ENCODE measurements at places on chromosomes 7 and 10. TPM values are rescaled to one million over a fixed set of nuclear protein-coding genes. Genes with fewer than 3 reads are reported as not detected.

The NFE2L3 gene
- 7.3 TPM for total RNA-seq

The SH2D4B gene
- not detected for total RNA-seq

The CDCA7L gene
- 20.8 TPM for total RNA-seq

The CLDN3 gene
- 229 TPM for total RNA-seq

The CREB5 gene
- total RNA-seq: 1.9 TPM

The GNAT3 gene
- total RNA-seq: not detected

The TMEM26 gene
- 1.2 TPM for total RNA-seq

- no peak for DNase-seq
Measured at GRCh38 chr7:39294022-39294421, 272.2 kb upstream of the YAE1 start.

GRCh38 chr10:91613411-91614187, 19.3 kb downstream of the PPP1R3C start:
- DNase-seq: no peak

DNA sequence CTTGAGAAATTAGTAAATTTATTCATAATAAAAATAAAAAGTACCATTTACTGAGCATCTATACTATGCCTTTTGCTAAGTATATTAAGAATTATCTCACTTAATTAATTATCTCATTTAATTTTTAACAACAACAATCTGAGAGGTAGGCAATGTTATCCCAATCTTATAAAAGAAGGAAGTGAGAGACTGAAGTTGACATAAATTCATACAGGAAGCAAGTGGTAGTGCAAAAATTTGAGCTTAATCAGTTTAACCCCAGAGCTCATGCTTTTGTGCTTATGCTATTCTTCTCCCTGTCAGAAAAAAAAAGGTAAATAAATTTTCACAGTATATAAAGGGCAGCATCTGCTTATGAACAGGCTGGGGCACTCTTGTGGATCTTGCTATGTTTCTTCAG, 2.7 kb upstream of the LIPF start:
- DNase-seq: no peak

- DNase-seq: no peak
Measured at GRCh38 chr7:6116211-6116610, 85.0 kb downstream of the ANKRD61 start.

DNA sequence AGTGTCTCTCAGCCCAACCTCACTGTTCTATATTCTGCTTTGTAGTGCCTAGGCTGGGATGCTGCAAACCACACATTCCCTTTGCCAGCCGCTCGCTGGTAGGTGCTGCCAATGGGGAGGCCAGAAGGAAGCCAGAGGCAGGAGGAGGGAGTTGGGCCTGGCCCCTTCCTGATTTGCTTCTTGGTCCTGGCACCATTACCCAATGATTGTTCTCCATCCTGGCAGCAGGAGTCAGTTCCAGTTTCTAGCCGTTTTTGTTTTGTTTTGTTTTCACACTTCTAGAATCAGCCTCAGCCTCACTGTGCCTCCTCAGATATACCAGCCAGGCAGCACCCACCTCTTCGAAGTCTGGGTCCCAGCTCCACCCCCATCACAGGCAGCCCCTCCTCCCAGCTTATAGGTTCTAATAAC, 27.4 kb upstream of the LOXL4 start:
- no peak for DNase-seq

- DNase-seq: peak; percentile 33
Measured at GRCh38 chr7:19107356-19108146, 9.9 kb downstream of the TWIST1 start.

GRCh38 chr10:1058017-1058416, 1.8 kb downstream of the WDR37 start:
- DNase-seq: no peak

- DNase-seq: no peak
Measured at GRCh38 chr10:18145652-18146051, 5.4 kb downstream of the CACNB2 start.

- DNase-seq: no peak
Measured at GRCh38 chr7:19202599-19202998, 57.4 kb upstream of the FERD3L start.

DNA sequence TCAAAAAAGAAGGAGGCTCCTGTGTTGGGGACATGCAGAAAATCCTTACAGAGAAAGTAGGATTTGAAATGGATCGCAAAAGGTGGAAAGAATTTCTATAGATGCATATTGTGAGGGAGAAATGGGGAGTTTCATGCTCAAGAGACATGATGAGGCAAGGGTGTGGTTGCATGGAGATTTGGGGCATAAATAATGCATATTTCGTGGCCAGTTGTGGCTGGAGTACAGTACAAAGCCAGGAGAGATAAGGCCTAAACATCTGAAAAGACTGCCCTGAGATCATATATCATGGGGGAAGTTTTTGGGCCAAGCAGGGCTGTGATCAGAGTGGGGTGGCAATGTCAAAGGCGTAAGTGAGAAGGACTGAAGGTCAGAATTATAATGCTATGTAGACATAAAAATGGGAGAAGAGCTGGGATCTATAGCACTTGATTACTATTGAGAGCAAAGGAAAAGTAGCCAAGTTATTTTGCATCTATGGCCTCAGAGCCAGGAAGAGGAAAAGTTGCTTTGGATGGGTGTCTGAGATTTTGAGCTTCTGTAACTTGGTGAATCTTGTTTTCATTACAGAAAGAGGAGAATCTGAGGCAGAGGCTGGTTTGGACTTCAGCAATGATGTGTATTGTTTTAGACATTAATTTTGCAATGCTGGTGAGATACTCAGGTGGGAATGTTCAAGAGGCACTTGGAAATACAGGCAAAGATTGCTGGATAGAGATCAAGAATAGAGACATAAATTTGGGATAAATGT, 166.6 kb downstream of the INHBA start:
- no peak for DNase-seq

DNA sequence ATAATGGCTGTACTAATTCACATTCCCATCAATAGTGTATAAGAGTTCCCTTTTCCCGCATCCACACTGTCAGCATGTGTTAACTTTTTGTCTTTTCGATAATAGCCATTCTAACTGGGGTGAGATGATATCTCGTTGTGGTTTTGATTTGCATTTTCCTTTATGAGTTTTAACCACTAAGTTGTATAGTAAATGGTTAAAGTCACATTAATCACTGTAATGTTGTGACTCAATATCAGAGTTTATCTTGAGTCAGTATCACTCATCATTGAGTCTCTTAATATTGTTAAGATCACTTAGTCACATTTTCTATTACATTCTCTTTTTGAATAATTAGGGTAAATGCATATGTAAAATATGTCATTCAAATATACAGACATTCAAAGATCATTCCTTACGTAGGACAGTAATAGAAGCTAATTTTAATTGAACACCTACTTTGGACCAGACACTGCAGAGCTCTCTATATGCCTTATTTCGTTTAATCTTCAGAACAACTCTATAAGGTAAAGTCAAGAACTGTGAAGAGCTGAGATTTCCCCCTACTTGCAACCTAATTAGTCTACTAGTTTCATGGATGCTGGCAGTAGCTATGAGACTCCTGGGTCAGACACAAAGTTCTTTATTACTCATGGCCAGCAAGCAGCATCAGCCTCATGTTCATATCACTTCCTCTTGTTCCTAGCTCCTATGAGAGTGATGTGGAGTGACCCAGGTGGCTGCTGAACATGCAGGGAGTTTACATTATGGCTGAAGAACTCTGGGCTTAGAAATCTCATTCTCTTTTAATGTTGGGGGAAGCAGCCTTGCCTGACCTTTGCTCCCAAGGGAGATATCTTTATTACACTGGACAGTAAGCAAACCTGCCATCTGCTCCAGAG, 30.5 kb downstream of the CREB5 start:
- DNase-seq: no peak

- DNase-seq: no peak
Measured at GRCh38 chr7:116354546-116355423, 144.4 kb downstream of the TES start.

DNA sequence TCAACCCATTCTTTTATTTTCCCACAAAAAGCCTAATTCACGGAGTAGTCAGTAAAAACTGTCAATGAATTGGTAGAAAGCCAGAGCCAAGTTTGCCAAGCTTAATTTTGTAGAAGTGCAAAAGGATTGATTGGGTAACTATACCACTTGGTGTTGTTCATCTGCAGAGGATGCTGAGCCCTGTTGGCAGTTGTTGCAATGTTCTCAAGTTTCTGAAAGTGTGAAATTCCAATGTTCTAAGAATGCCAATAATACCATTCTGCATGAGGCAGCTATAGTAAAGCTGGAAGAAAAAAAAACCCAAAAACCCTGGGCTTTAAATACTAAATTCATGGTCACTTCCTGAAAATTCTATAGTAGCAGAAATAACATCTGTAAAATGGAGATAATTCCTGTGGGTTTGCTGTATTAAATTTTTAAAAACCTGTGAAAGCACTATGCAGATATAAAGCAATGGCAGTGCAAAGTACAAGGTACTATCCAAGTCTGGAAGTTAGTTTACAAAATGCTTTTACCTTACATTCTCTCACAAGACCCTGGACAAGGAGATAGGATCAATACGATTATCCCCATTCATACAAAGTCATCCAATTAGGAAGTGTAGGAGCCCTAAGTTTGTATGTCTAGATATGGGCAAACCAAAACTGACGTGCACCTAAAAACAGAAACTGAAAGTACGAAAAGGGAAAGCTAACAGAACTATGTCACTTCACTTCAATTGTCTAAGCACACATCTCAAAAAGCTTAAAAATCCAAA, 6.0 kb upstream of the PON1 start:
- DNase-seq: no peak

DNA sequence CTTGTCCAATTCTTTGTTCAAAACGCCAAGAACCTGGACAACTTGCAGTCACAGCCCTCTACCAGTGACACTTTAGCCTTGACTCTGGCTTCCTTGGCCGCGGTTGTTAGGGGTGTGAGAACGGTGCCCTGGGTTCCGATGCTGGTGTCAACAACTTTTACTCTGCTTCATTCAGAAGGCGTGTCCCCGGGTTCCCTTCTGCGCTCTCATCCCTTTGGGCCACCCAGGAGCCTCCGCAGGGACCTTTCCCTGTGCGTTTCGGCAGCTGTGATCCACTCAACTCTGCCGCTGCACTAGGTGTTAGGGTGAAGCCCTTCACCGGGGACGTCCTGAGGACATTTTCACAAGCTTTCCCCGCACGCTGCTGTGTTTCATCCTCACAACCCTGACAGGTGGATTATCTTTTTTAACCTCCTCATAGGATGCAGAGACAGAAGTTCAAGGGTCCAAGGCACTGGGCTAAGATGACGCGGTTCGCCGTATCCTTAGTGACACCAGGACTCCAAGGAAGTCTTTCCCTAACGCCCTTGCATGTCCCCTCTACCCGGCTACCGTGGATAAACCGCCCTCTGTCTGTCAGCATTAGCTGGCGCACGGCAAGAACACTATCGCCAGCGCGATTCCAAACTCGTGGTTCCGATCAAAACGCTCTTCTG, 133.5 kb upstream of the SHH start:
- DNase-seq: no peak

DNA sequence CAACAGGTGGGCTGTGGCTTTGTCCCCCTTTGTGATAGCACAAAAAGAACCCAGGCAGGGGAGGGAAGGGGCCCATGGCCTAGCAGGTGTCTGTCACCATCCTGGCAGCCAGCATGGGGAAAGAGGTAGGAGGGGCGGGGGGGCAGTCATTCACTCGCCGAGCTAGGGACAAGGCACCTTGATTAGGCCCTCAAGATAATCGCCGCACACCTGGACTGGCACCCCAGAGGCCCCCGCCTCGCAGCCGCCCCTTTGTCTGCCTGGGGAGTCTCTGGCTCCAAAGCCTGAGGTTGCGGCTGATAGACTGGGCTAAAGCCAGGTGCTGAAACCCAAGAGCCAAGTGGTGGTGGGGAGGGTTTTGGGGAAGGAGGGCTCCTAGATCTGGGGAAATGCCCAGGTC, 151.2 kb upstream of the PCBD1 start:
- no peak for DNase-seq

- no peak for DNase-seq
Measured at GRCh38 chr10:30744106-30744505, 114.6 kb upstream of the LYZL2 start.

GRCh38 chr7:92609921-92610518, 19.8 kb upstream of the FAM133B start:
- no peak for DNase-seq

GRCh38 chr10:122186816-122187810, 84.0 kb upstream of the BTBD16 start:
- DNase-seq: no peak
